ENCODE measurements at places on chromosomes 1 and 21.

DNA sequence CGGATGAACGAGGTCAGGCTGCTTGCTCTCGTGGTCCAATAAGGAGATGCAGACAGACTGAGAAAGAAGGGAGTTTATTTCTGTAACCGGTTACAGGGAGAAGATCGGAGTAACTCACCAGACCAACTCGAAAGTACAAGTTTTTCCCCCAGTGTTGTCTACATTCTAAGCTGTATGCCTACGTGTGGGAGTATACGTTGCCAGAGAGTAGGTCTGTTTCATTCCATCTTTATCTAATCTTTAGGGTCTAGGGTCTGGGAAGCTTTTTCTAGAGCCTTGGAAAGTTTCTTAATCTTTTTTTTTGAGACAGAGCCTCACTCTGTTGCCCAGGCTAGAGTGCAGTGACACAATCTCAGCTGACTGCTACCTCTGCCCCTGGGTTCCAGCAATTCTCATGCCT lies 4.7 kb upstream of the PADI1 start:
- no peak for DNase-seq

DNA sequence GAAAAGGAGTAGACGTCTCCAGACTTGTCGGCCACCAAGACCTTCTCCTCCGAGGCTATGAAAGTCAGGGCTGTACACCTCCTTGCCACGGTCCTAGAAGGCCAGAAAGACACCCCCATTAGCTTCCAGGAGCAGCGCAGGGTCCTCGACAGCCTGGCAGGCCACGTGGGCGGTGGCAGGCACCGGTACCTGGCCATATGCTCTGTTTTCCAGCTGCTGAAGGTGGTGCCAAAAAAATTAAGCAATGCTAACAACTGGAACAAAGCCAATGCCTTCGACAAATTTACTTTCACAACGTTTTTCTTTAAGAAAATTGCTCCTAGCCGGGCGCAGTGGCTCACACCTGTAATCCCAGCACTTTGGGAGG lies 15.9 kb downstream of the WDR4 start:
- no peak for DNase-seq

- no peak for DNase-seq
Observed at GRCh38 chr1:236508593-236509027, 15.2 kb upstream of the LGALS8 start.

- no peak for DNase-seq
Observed at GRCh38 chr1:116309090-116309870, 63.8 kb upstream of the ATP1A1 start.

All from substantia nigra (tissue), 51 donors.